ENCODE measurements at places on chromosomes 5 and 9. TPM values are rescaled to one million over a fixed set of nuclear protein-coding genes. Genes with fewer than 3 reads are reported as not detected.

GRCh38 chr9:120862452-120862851 lies 14.5 kb downstream of the PHF19 start:
- no peak for DNase-seq

- peak; percentile 75 for DNase-seq
Observed at GRCh38 chr9:100595391-100596199, 17.7 kb downstream of the CAVIN4 start.

DNA sequence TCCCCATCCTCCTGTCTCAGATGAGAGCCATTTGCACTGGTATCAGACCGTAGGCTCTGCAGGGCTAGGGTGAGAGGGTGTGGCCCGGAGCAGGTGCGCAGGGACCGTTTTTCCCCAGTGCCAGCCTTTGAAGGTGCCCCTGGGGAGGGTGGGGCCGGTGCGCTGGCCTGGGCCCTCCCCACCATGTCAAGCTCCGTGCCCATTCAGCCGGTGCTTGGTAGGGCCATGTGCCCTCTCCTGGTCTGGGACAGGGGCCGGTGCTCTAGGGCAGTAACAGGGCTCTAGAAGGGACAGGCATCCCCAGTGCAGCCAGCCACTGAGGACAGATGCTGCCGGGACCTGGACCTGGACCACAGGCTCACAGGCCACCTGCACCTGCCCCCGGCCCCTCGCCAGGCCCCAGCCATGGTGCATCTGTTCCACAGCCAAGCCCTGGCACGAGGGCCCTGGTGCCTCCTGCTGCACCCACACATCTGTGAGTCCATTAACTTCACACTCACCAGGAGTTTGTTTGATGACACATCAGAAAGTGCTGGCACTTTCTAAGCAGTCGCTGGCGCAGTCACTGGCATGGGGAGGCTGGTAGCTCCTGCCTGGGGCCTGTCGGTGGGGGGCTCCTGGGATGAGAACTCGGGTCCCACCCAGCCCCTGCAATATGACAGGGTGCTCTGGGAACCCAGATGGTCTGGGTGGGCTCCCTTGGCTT lies 5.0 kb upstream of the QRFP start:
- peak; percentile 77 for DNase-seq

GRCh38 chr9:92978345-92978875 lies 31.1 kb downstream of the FGD3 start:
- DNase-seq = no peak

GRCh38 chr9:133113949-133114885 lies 6.8 kb downstream of the RALGDS start:
- peak; percentile 58 for DNase-seq

- peak; percentile 72 for DNase-seq
Observed at GRCh38 chr5:172771439-172772111, 580 bp upstream of the DUSP1 start.

DNA sequence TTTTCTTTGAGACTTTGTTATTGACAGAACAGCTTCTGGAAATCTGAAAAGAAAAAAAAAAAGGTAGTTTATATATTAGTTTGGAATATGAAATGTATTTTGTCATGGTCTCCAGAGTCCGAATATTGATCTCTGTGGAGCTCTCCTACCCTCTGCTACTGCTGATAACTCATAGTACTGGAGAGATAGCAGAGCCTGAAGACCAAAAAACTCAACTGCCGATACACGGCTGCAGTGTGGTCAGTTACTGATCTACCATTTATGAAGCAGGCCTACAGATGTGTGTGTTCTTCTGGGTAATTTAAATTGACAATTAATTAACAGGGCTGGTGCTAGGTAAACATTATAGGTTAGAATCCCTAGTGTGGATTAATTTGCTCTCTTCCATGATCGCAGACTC lies 3.8 kb upstream of the FAM120A start:
- DNase-seq = no peak

Gene DDX4
- total RNA-seq = not detected

Gene MEGF10
- not detected for total RNA-seq

Gene BSPRY
- total RNA-seq = not detected

Gene ARID3C
- total RNA-seq = 0.11 TPM
